ENCODE measurements at places on chromosomes 1 and 21.

- H3K4me1 ChIP-seq: no peaks in the 10 kb centered on the region
- H3K27ac ChIP-seq: peak overlapping the region; percentile 94
- DNase-seq: no peak
Observed at GRCh38 chr1:110408488-110408887, 994 bp upstream of the LAMTOR5 start.

DNA sequence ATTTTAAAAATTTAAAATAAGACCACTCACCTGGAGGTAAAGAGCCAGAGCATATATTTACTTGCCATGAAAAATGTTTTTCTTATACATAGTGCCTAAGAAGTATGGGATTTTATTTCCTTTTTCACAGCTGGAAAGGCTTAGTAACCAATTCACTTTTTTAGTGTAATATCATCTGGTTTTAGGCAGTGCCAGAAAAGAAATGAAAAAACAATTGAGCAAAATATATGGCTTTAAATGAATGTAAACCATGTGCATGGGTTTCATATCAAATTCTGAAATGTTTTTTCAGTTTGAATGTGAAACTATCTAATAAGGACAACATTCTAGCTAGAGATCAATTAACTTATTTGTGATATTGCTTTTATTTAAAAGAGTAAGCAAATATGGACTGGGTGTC lies 672.4 kb upstream of the ADAMTS5 start:
- H3K4me1 ChIP-seq: no peaks in the 10 kb centered on the region
- no peak overlapping the region for H3K4me3 ChIP-seq
- no peak for DNase-seq
- H3K27ac ChIP-seq: no peak overlapping the region
- no peaks in the 10 kb centered on the region for H3K27me3 ChIP-seq

GRCh38 chr1:26027716-26028489 lies 6.3 kb downstream of the EXTL1 start:
- H3K4me1 ChIP-seq: peaks cover 5% of the 10 kb centered on the region
- no peak for DNase-seq
- H3K27me3 ChIP-seq: no peaks in the 10 kb centered on the region

DNA sequence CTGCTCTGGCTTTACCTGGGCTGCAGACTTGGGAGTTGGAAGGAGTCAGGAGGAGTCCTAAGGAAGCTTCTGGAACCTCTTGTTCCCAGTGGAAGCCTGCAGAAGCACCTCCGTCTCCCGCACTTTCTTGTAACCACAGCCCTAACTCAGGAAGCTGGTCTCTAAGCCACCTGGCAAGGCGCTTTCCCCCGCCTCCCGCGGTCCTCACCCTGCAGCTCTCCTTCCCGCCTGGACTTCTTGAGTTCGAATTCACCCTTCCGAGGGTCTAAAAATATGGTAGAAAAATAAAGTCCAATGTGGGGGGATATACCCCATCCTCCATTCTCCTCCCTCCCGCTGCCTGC lies 15.1 kb downstream of the PAX7 start:
- no peak overlapping the region for H3K27ac ChIP-seq
- peaks cover 52% of the 10 kb centered on the region for H3K27me3 ChIP-seq
- no peaks in the 10 kb centered on the region for H3K36me3 ChIP-seq
- no peak for DNase-seq

- no peak for DNase-seq
- no peak overlapping the region for H3K27ac ChIP-seq
- no peaks in the 10 kb centered on the region for H3K4me1 ChIP-seq
- no peak overlapping the region for H3K4me3 ChIP-seq
- H3K36me3 ChIP-seq: no peaks in the 10 kb centered on the region
Observed at GRCh38 chr1:151849126-151849525, 4.4 kb downstream of the THEM5 start.

DNA sequence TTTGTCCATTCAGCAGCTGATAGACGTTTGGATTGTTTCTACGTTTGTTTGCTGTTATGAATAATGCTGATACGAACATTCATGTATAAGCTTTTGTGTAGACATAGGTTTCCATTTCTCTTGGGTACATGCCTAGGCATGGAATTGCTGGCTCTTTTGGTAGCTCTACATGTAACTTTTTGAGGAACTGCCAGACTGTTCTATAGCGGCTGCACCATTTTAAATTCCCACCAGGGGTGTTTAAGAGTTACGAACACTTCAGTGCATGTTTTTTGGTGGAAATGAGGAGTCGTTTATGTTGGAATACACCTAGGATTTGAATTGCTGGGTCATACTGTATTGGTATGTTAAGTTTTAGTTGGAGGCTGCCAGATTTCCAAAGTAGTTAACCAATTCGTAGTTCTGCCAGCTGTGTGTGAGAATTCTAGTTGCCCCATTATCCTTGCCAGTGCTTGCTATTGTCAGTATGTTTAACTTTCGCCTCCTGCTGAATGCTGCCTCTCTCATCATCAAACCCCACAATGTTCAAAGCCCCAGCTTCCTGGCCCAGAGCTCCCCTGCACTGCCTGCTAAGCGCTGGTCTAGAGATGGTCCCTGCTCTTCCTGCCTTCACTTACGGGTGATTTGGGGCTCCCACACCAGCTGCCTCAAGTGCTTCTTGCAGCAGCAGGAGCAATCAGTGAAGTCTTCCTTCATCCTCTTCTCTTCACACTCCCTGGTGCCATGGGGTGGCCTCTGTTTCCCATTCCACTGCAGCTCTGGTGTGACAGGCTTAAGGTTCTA lies 81.0 kb downstream of the MAN1C1 start:
- no peak for DNase-seq
- no peaks in the 10 kb centered on the region for H3K27me3 ChIP-seq
- no peaks in the 10 kb centered on the region for H3K36me3 ChIP-seq
- H3K27ac ChIP-seq: no peak overlapping the region

DNA sequence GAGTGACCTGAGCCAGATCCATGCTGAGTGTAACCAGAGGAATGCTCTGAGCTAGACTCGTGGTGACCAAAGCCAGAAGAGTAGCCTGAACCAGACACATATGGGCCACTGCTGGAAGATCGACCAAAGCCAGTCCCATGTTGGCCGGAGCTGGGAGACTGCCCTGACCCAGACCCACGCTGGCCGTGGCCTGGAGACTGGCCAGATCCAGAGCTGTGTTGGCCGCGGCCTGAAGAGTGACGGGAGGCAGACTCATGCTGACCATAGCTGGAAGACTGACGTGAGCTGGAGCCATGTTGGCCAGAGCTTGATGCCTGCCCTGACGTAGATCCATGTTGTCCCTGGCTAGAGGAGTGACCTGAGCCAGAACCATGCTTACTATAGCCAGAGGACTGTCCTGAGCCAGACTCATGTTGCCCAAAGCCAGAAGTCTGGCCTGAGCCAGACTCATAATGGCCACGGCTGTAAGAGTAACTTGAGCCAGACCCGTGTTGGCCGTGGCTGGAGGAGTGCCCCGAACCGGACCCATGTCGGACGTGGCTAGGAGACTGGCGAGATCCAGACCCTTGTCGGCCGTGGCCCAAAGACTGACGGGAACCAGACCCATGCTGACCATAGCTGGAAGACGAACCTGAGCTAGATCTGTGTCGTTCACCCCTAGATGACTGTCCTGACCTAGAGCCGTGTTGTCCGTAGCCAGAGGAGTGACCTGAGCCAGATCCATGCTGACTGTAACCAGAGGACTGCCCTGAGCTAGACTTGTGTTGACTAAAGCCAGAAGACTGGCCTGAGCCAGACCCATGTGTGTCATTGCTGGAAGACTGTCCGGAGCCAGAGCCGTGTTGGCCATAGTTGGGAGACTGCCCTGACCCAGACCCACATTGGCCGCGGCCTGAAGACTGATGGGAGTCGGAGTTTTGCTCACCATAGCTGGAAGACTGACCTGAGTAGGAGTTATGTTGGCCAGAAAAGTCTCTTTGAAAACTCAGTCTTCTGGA lies 3.5 kb downstream of the HRNR start:
- no peaks in the 10 kb centered on the region for H3K36me3 ChIP-seq
- H3K4me1 ChIP-seq: no peaks in the 10 kb centered on the region
- no peak overlapping the region for H3K27ac ChIP-seq
- DNase-seq: no peak

Data from Panc1 (cell line).